ENCODE measurements at places on chromosomes 7 and 10.

GRCh38 chr7:137081321-137082093 is 213.1 kb downstream of the CHRM2 start:
- DNase-seq = peak; percentile 83

- no peak for DNase-seq
These were observed 135.9 kb downstream of the PAXIP1 start for GRCh38 chr7:154867068-154867467.

GRCh38 chr7:31858055-31858454 is 171.0 kb downstream of the PPP1R17 start:
- DNase-seq = no peak

GRCh38 chr10:63446716-63447440 is 18.9 kb downstream of the JMJD1C start:
- DNase-seq = no peak

DNA sequence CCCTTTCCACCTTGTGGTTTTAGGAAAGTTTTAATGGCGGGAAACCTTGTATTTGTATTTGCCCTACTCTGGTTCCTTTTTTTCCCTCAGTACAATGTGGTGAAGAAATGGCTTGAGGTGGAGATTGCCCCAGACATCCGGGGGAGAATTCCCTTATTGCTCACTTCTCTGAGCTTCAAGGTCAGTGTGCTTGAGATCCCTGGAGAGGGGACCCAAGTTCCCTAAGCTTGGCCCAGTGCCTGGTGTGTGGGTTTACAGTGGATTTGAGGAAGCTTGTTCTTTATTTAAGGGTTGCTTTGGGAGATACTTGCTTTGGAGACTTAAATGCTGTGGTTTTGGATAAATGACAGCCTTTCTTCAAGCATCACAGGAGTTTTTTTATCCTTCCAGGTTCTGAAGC is 18.3 kb downstream of the CALHM2 start:
- no peak for DNase-seq

- DNase-seq = no peak
These were observed 16.1 kb downstream of the NUDT13 start for GRCh38 chr10:73126343-73126742.

- DNase-seq = peak; percentile 85
These were observed 3.4 kb downstream of the TACR2 start for GRCh38 chr10:69413221-69413865.

GRCh38 chr7:3119963-3120362 is 76.3 kb upstream of the CARD11 start:
- no peak for DNase-seq

- no peak for DNase-seq
These were observed 66.5 kb downstream of the RAB11FIP2 start for GRCh38 chr10:117980216-117980615.

DNA sequence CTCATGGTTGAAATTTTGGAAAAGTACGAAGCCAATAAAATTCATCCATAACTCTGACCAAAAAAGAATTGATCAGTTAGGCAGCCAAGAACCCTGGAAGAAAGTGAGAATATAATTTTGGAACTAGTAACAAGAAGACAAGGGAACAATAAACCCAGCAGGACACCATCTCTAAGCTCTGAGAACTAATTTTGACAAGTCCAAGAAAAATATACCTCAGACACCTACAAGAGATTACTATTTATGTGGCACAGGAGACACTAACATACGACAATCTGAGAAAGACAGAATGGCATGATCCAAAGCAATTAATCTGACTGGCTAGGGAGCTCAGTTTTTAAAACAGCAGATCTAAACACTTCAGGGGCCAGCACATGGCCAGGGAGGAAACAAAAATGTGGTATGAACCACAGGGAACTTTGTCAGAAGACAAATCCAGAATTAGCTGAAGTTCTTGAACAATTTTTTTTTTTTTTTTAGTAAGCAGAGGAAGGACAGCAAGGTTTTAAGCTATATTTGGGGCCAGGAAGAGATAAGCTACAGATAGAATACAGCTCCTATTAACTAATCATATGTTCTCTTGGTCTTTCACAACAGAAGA is 38.9 kb downstream of the PARD3 start:
- no peak for DNase-seq

DNA sequence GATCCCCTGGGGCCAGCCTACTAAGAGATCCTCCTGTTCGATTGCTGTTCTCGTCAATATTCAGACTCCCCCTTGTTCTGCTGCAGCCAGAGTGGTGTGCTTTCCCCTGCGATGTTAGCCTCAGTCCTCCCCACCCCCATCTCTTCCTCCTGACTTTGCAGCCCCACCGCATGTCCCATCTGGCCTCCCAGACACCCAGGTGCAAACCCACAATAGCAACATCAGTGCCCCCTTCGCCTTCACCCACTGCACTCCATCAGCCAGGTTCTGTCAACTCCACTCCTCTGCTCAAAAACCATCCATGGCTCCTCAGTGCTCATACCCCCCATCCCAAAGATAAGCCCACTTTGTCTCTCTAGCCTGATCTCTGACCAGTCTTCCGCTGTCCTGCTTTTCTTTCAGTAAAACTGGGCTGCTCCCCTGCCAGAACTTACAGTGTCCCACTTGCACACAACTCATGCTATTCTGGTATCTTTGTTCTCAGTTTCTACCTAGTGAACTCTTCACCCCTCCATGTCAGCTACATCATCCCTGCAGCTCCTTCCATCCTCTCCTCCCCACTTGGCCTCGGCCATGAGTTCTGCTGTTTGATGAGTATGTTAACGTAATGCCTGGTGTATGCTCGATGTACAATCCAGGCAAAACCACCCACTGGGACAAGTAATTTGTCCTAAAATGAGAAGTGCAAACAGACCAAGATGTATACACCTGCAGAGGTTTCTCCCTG is 26.6 kb downstream of the COL13A1 start:
- DNase-seq = no peak

GRCh38 chr7:44891372-44891771 is 6.0 kb upstream of the PURB start:
- no peak for DNase-seq

- no peak for DNase-seq
These were observed 309.7 kb downstream of the CSTF2T start for GRCh38 chr10:51389415-51390321.

DNA sequence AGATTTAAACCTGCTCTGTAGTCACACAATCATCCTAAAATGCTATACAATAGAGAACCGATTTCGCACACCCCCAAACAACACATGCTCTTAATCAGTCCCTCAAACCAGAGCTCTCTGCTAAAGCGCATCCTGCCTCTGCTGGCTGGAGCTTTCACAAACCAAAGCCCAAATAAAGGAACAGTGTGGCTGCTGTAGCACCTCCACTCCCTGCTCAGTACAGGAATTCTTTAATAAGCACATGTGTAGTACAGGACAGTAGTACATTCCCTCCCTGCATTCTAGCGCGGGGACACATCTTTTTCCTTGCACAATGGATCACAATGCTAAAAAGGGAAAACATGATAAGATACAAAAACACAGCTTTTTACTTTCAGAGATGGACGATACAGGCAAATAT is 684.6 kb downstream of the MAGI2 start:
- no peak for DNase-seq

DNA sequence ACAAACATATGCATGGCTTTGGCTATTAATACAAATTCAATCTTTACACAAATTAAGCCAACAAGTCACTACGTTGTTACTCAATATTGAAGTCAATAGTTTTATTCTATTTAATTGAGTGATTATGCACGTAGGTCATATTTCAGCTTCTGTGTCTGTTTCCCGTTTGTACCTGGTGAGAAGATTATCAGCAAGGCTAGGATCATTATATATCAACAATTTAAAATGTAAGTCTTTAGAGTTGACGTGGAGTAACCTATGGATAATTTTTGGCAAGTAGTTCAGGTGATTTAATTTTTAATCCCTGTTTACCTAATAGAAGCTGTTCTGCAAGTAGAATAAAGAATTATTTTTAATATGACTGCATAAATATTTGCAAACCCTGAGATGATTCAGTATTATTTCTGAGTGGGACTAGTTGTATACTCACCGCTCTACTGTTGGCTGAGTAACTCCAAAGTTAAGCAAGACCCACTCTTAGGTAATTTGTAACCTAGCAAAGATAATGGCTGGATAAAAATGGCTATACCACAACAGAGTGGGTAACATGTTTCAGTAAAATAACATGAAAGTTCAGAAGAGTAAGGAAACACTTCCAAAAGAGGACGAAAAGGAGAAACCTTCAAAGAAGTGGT is 161.0 kb downstream of the HGF start:
- no peak for DNase-seq

DNA sequence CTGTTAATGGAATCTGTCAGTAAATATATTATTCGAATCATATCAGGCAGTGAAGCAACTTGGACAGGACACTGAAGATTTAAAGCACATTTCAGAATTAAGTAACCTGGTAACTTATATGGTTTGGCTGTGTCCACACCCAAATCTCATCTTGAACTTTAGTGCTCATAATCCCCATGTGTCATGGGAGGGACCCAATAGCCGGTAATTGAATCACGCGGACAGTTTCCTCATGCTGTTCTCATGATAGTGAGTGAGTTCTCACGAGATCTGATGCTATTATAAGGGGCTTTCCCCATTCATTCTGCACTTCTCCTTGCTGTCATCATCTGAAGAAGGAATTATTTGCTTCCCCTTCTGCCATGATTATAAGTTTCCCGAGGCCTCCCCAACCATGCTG is 83.2 kb upstream of the COL1A2 start:
- DNase-seq = no peak

DNA sequence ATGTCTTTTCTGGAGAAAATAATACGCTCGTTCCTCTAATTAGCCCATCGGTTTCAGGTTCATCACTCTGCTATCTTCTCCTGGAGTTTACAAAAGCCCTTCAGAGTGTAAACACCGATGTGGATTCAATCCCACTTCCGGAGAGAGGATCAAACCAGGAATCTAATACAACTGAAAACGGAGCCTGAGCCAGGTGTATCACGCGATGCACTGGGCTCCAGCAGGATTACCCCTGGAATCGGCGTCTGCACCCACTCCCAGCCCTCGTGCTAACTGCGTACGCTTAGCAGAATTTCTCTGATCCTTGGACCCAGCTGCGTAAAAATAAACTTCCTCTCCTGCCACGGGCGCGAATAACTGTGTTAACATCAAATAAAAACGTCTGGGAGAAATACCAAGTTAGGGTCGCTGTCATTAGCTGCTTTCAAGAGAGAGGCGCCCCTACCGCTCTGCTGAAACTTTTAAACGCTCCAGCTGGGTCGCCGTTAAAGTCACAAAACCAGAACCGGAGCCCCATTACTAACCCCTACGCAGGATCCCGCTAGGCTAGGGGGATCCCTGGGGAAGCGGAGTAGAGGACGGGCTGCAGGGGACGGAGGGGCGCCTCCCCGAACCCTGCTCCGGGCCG is 502 bp downstream of the ZNF3 start:
- no peak for DNase-seq
